Activated naive CD8-positive, alpha-beta T cell treated with anti-CD3 and anti-CD28 coated beads, Interleukin-2, amount 10 ng/mL, durations not matched to agents 7 days and 5 days (primary cell): ENCODE measurements at places on chromosomes 5 and 9. TPM values are rescaled to one million over a fixed set of nuclear protein-coding genes. Genes with fewer than 3 reads are reported as not detected.

Gene YIPF5
- total RNA-seq: 36.6 TPM

GRCh38 chr9:3809724-3810123 is 283.9 kb upstream of the RFX3 start:
- no peak for DNase-seq

DNA sequence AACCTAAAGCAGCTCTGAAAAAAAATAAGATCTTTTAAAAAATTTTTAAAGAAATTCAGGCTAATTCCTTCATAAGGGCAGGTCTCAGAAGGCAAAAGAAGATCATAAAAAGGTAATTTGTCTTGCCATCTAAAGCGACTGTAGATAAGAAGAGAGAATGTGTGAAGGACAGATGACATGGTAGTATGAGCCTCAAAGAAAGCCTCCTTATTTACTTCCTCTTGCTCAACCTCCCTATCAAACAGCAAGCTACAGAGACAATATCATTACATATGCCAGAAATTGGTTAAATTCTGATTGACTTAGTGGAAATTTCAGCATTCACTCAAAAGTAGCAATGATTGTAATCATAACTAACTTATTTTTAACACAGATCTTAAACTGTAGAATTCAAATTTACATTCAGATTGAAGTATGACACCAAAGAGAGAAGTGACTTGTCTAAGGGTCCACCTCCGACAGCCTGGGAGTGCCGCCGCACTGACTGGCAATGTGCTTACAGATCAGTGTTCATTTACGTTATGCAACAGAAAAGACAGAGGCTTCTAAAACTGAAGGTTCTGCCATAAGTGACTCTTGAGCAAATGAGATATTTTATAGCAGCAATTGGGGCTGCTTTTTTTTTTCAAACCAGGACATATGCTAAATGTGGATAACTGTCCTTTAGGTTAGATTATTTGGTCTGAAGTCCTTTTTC is 132.0 kb downstream of the CEMIP2 start:
- DNase-seq: no peak

- DNase-seq: no peak
Observed at GRCh38 chr9:18422296-18423036, 51.5 kb upstream of the ADAMTSL1 start.

GRCh38 chr9:92740009-92740408 is 24.6 kb downstream of the BICD2 start:
- DNase-seq: no peak

Gene CAVIN4
- not detected for total RNA-seq

DNA sequence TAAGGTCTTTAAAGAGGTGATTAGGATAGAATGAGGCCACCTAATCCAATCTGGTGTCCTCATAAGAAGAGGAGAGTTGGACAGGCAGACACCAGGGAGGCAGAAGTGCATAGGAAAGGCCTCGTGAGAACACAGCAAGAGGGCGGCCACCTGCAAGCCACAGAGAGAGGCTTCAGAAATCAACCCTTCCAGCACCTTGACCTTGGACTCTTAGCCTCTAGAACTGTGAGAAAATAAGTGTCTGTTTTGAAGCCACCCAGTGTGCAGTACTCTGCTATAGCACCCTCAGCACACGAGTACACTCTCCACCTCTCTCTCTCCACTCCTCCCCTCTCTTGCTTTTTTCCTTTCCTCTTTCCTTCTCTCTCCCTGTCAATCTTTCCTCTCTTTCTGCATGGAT is 26.8 kb downstream of the NIPAL4 start:
- DNase-seq: no peak

- DNase-seq: no peak
Observed at GRCh38 chr5:86968301-86968753, 299.4 kb upstream of the RASA1 start.

Gene NDFIP1
- total RNA-seq: 59.2 TPM

Gene SAPCD2
- total RNA-seq: 30.0 TPM

DNA sequence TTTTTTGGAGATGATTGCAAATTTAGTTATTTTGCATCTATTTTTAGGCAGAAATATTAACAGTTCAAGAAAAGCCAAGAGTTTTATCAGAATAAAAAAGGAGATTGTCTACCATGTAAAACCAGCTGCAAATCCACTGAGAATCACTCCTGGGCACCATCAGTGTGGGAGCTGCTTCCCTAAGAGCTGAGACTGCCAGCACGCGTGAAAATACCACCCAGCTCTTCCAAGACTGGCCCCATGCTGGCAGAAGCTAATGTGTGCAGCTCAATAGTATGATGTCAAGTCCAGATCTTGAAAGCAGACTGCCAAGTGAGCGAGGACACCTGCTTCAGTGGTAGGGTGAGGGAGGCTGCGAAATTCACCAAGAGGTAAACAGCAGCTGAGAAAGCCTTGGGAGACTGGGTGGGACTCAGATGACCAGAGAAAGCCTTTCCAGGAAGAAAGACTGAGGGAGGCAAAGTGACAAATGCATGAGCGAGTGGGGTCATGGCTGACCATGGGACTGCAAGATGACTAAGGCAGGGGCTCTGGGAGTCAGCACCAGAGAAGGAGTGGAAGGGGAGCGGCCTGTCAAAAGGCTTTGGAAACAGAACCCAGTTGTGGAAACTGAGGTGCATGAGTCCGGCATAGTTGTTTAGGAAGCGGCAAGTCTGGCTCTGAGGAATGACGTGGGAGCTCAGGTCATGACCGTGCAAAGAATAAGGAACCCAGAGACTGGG is 200.9 kb downstream of the GADD45G start:
- DNase-seq: no peak

DNA sequence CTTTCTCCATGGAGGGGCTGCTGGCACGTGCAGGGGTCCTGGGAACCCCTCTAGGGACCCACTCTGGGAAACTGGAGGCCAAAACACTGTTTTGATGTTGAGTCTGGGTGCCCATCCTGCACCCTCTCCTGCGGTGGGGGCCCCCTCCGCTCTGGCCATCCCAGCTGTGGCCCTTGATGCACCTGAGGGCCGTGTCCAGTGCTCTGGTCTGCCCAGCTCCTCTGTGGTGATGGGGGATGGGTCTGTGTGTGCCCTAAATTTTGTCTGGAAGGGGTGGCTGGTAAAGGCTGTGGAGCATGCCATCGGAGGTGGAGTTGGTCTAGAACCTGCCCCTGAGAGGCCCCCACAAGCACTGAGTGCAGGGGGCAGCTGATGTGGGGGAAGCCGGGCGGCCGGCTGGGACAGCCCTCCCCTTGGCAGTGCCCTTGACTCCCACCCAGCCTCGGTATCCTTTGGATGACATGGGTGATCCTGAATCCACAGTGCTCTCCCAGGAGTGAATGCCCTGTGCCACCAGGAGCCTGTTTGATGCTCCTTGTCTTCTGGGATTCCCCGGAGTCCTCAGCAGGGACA is 26.3 kb downstream of the AHRR start:
- DNase-seq: no peak
